Brain microvascular endothelial cell (primary cell): ENCODE measurements at places on chromosomes 2 and 18.

GRCh38 chr2:97739020-97739892 is 25.9 kb downstream of the ZAP70 start:
- DNase-seq: no peak

DNA sequence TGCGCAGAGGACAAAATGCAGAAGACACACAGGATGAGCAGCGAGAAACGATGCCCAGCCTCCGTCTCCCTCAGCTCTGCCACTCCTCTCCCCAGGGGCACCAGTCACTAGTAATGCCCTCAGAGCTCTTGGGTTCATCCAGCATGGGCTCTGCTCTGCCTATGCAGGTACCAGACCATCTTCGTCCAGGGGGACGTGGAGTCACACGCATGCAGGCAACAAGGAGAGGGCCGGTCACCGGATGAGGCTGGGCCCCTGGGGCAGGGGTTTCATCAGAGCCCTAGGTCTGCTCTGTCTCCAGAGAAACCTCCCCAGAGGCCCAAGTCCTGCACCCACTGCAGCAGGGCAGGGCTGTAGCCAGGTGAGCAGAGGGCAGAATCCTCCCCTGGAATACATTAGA is 23.9 kb downstream of the RAB31 start:
- no peak for DNase-seq

DNA sequence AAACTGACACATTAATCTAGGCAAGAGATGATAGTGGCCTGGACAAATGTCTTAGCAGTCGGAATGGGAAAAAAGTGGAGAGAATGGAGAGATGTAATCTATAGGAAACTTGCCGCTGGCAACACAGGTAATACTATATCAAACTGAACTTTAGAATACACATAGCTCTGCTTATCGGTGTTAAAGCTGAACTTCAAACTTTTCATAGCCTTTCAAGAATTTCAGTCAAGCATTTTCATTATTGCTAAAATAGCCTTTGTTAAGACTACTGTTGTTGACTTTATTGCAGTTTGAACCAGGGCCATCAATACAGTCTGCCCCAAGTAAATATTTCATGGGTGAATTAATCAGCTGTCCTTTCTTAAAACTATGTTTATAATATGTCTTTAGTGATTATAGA is 12.9 kb upstream of the CHST9 start:
- DNase-seq: no peak

GRCh38 chr2:94923196-94923595 is 52.0 kb downstream of the TEKT4 start:
- no peak for DNase-seq

DNA sequence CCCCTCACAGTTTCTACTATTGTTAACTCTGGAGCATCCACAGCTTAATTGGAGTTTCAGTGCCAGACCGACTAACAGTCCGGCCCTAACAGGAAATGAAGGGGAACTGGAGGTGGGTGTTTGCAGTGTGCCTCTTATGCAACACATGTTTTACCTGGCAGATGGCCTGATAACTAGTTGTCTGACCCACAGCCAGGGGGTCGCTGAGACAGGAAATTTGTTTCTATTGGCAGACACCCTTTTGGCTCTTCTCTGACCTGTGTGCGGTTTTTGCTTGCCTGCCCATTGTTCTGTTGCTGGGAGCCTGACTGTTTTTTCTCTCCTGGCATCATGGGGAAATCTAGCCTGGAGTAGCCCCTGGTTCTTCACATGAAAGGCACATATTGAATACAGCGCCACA is 1329.8 kb downstream of the DSC3 start:
- no peak for DNase-seq

- DNase-seq: no peak
Measured at GRCh38 chr2:181738563-181738962, 58.2 kb upstream of the NEUROD1 start.

DNA sequence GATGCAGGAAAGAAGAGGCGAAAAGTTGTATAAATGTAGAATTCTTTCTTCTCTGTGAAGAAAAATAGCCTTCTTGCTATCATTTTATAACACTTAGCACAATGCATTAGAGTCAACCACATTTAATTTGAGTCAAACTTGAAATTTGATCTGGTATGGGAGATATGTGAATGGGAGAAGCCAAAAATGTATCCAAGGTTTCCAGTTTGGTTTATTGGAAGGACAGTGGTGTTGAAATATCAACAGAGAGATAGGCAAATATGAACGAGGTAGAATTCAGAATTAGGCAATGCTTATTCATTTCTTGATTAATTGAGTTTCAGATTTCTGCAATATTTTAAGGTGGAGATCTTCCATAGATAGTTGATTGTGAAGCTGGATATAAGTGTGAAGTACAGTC is 991.9 kb upstream of the CHAC2 start:
- DNase-seq: no peak

- no peak for DNase-seq
Measured at GRCh38 chr18:79944126-79944731, 7.2 kb downstream of the SLC66A2 start.

GRCh38 chr2:215466097-215466909 is 30.4 kb upstream of the FN1 start:
- DNase-seq: peak; percentile 30

- no peak for DNase-seq
Measured at GRCh38 chr2:55150834-55151233, 81.3 kb downstream of the CLHC1 start.

GRCh38 chr2:16181062-16181740 is 240.9 kb downstream of the MYCN start:
- no peak for DNase-seq

GRCh38 chr2:200439981-200440380 is 69.9 kb downstream of the KCTD18 start:
- DNase-seq: no peak

DNA sequence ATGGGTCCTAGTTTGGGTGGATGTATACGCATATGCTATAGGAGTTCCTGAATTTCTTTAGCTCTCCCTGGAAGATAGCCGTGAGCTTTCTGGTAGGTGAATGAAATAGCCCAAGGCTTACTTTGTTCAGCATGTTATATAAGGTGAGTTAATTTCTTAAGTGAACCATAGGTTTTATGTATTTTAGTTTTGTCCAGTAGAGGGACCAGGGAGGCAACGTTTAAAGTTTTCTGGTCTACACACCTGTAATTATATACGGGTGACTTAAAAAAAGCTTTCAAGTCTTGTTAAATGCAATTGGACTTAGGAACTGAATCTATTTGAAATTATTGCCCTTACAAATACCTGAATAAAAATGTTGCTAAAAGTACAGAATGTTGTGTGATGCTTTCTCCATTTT is 402.5 kb upstream of the DDX18 start:
- DNase-seq: no peak

- peak; percentile 60 for DNase-seq
Measured at GRCh38 chr2:120936476-120937334, 201.0 kb downstream of the GLI2 start.

DNA sequence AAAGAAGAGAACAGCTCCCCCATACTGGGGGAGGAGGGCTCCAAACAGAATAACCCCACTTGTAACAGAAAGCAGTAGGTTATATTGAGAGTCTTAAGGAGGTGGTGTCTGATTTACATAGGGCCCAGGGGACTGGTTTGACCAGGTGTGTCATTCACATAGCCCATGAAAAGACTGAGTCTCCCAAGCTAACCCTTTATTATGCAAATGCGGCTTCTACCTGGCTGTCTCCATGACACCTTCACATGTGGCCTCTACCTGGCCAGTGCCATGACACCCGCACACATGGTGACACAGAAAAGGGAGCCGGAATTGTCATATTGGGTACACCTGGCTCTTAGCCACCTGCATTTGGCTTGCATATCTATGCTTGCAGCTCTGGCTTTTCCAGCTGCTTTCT is 1057.2 kb upstream of the PIK3C3 start:
- DNase-seq: no peak

- DNase-seq: no peak
Measured at GRCh38 chr2:25116956-25117355, 51.4 kb downstream of the POMC start.

GRCh38 chr2:148021059-148021861 is at the start of gene MBD5:
MBD5 (plus strand) TSS chr2:148021091.
- DNase-seq: peak; percentile 45

DNA sequence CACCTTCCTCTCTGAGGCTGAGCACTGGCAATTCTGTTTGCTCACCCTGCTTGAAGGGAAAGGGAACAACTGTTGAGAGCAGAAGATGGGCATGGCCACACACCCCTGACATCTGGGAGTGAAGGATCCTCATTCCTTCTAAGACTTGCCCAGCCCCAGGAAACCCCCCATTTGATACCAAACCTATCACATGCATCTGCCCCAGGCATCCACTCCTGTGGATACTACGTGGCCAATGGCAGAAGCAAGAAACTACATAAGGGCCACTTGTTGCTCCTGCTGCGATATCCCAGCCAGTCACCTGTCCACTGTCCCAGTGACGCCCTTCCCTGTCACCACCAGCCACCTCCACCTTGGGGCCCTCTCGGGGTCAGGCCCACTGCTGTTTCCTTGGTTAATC is 185.2 kb downstream of the SMAD2 start:
- no peak for DNase-seq

DNA sequence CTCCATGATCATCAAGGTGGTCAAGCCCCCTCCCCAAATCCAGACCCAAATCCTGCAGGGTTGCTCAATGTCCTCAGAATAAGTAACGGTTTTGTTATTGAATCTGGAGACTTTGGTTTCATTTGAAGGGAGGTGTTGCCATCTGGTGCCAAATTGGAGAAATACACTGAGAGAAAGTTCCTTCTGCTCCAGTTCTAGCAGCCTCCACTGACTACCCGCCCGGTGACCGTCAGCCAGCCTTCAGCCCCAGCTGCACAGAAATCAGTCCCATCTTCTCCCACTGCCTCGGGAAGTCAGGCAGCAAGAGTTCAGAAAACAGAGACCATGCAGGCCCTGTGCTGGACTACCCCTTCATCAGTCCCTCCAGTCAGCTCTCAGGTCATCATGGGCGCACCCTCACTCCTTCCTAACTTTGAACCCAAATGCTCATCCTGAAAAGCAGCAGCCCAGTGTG is 38.7 kb downstream of the PKDCC start:
- peak; percentile 62 for DNase-seq

DNA sequence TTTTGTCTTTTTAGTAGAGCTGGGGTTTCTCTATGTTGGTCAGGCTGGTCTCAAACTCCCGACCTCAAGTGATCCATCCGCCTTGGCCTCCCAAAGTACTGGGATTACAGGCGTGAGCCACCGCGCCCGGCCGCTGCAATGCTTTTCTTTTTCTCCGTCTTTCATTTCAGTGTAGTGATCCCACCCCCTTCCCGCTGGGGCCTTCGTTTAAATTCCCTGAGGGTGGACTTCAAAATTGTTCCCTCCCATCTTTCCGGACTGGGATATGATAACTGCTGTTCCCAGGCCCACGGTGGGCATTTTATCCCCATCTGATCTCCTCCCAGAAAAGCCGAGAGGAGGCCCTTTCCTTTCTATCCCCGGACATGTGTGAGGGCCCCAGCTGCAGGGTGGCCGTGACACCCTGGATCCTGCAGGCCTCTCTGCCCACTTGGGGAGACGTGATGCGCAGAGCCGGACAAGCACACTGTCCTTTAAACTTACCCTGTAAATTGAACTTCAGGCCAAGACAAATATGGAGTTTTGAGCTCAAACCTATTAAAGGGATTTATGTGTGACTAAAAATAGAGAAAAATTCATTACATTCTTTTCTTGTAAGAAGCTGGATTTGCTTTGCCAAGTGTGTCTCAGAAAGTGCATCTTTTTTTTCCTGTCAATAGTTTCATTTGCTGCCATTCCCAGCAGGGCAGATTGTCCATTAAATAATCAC is 54.5 kb upstream of the AFF3 start:
- DNase-seq: no peak

- DNase-seq: no peak
Measured at GRCh38 chr2:26485099-26485498, 7.2 kb upstream of the OTOF start.

DNA sequence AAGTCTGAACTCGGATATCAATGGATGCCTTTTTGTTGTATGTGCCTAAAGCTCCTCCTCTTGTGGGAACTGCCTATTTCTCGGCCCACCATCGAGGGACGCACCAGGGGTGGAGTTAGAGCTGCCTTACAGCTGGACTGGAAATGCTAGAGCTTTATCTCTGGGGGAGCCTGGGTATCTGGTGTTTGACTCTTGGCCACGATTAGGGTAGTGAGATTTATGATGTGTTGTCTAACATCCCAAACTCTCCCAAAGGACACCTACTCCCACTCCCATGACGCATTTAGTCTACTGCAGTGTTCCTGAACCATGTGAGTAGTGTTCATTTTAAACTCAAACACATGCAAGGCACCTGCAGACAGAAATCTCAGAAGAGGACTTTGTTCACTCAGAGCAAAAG is 594.8 kb downstream of the METTL4 start:
- DNase-seq: no peak

- DNase-seq: no peak
Measured at GRCh38 chr2:209773377-209773776, 1.7 kb downstream of the UNC80 start.

DNA sequence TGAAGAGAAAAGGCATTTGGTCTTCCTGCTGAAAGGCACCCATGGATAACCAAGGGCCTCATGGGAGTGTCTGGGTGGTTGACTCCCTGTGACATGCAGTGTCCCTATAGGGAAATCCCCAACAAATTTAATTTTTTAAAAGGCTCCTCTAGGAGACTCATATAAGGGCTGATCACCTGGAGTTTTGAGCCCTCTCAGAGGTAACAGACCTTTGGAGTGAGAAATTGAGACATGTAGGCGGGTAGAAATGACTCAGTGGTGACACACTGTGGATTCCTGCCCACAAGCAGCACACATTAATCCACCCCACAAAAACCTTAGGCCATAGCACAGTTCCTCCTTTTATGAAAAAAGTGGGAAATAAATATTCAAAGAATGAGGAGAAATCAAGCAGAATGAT is 557.0 kb upstream of the CNTNAP5 start:
- DNase-seq: no peak

GRCh38 chr18:68843473-68844089 is 45.7 kb downstream of the CCDC102B start:
- no peak for DNase-seq

DNA sequence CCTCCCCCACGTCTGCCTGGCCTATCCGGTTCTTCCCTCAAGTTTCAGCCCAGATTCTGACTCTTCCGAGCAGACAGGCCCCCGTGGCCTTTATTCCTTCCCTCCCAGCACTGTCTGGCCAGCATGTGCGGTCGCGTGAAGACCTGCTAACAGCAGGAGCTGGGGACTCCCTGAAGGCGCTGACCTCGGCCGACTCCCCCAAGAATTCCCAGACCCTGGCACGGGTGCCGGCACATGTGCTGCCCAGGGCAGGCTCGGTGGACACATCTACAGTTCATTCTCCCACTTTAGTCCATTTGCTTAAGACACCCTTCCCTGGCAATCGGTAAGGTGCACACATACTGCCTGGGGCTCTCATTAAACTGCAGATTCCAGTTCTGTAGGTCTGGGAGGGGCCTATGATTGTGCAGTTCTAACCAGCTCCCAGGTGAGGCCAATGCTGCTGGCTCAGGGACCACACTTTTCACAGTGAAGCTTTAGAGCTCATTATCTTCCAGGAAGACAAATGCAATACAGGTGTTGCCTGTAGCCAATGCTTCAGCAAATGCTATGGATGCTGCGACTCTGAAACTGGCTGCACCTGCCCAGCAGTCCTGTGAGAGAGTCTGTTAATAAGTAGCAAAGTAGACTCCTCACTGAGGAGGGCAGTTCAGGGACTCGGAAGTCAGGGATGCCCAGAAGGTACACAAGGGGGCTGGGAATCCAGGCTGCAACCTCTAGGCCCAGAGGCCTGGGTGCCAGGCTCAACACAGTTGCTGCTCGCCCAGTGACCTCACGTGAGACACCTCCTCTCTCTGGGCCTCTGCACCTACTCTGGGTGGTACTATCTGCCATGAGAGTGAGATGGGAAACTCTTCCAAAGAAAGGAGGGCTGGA is 45.4 kb upstream of the TAF1B start:
- DNase-seq: no peak
